Umbilical cord (tissue), 2 donors: ENCODE measurements at places on chromosomes 4 and X. TPM values are rescaled to one million over a fixed set of nuclear protein-coding genes. Genes with fewer than 3 reads are reported as not detected.

DNA sequence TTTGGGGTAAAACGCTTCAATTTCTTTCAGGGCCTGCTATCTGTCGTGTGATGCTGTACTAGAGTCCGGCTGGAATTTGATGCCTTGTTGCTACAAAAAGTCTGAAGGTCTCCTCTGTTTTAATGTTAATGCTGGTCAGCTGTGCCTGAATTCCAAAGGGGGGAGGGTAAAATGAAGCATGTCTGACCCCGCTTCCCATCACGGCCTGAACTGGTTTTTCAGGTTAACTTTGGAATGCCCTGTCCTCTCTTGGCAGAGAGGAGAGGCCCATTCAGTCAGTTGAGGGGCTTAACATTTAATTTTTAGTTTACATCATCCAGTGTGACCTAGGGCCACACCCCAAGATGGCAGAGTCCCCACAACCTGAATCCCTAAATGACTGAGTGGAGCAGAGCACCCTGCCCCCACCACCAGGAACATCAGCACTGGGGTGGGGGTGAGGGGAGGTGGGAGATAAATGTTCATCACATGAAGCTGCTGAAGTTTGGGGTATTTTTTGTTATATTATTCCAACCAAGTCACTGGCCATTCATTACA, 47.9 kb upstream of the GPR78 start:
- DNase-seq = peak; percentile 37

DNA sequence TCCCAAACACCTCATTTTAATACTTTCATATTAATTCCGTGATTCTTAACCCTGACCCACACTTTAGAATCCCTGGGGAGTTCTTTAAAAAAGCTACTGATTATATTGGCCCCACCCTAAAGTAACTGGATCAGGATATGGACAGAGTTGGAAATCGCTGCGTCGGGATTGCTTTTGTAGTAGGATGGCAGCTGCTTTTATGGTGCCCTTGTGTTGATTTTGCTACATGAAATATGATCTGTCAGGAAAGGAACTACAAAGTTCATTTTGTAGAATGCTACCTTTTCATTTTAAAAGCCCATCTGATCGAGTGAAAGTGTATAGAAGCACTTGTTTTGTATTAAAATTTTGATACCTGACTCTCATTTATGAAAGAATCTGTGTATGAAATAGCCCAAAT, 43.6 kb downstream of the TMEM131L start:
- DNase-seq = no peak

Gene TASL
- total RNA-seq = 1.9 TPM

Gene SHROOM4
- 7.0 TPM for total RNA-seq

GRCh38 chr4:234178-234577, 71.1 kb downstream of the ZNF732 start:
- no peak for DNase-seq

DNA sequence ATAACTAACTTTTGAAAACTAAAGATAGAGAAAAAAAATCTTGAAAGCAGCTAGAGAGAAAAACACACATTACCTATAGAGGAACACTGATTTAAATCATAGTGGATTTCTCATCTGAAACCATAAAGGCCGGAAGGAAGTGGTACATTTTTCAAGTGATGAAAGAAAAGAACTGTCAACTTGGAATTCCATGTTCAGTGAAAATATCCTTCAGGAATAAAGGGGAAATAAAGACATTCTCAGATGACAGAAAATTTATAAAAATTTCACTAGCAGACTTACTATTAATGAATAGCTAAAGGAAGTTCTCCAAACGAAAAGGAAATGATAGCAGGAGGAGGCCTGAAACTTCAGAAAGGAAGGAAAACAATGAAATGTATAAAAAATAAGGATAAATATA, 7.6 kb upstream of the JADE3 start:
- DNase-seq = no peak

DNA sequence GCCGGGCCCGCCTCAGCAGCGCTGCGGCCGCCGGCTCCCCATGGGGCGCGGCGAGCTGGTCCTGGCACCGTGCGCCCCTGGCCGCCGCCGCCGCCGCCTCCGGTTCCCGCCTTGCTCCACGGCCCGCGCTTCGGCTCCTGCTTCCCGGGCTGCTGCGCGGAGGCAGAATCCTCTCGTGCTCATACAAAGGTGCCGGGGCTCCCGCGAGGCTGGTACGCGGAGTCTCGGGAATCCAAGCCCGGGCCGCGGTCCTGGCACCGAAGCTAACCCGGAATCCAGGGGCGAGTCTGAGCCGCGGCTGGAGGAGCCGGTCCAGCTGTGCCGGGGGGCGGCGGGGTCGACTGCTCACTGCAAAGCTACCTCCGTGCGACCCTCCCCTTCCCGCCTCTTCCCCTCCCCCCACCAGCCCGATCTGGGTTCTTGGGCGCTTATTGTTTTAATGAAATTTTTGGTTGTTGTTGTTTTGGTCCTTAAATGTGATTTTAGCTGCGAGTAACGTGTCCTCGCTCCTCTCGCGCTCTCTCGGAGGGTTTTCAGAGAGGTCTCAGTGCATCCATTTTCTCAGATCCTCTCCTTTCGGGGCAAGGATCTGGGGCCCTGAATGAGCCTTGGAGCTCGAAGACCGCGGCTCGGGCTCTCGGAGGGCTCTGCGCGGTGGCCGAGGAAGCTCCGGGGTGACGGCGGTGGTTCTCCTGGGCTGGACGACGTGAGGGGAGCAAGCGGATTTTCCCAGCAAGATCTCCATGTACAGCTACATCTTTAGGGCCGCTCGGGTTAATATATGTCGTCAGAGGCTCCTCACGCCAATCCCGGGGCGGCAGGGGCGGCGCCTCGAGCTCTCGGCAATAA, at the start of gene HAND2:
Gene HAND2, minus strand, starts transcription at position 753 of the 849 bp plus-strand sequence. CDS start 940 bp downstream, outside the sequence.
- peak; percentile 96 for DNase-seq

DNA sequence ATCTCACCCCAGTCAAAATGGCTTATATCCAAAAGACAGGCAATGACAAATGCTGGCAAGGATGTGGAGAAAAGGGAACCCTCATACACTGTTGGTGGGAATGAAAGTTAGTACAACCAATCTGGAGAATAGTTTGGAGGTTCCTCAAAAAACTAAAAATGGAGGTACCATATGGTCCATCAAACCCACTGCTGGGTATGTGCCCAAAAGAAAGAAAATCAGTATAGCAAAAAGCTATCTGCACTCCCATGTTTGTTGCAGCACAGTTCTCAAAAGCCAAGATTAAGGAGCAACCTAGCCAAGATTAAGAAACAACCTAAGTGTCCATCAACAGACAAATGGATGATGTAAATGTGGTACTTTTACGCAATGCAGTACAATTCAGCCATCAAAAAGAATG, 70.7 kb downstream of the DCAF12L1 start:
- no peak for DNase-seq

Gene ZCCHC18
- 1.7 TPM for total RNA-seq

DNA sequence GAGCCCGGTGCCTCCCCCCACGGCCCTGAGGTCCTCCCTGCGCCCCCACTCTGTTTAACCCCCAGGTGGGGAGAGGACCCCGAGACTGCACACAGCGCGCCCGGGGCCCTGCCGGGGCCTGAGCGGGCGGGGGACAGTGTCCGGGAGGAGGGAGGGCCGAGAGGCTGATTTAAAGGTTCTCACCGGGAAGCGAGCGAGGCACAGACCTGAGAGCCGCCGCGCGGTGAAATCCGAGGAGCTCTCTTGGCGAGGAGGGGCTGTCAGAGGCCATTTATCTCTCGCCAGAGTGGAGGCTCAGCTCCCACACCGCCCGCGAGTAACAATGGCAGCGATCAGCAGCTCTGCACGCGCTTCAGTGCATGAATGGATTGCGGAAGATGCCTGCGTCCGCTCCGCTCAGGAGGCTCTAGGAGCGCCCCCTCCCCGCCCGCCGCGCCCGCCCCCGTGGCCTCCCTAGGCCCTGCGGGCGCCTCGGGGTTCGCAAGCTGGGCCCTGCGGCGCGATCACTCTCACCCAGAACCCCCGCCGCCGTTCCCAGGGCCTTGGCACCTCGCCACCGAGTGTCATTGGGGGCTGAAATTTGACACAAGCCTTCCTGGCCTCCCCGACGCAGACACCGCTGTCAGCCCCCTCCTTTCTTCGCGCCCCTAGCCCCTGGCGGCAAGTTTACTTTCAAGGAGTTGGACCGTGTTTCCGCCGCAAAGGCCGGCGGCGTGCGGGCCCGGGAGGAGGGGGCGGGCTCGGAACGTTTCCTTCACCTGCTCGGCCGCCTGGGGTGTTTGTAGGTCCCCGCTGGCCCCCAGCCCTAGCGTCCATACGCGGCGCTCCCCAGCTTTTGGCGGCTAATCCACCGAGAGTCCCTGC, 48.7 kb upstream of the BCOR start:
- DNase-seq = no peak

DNA sequence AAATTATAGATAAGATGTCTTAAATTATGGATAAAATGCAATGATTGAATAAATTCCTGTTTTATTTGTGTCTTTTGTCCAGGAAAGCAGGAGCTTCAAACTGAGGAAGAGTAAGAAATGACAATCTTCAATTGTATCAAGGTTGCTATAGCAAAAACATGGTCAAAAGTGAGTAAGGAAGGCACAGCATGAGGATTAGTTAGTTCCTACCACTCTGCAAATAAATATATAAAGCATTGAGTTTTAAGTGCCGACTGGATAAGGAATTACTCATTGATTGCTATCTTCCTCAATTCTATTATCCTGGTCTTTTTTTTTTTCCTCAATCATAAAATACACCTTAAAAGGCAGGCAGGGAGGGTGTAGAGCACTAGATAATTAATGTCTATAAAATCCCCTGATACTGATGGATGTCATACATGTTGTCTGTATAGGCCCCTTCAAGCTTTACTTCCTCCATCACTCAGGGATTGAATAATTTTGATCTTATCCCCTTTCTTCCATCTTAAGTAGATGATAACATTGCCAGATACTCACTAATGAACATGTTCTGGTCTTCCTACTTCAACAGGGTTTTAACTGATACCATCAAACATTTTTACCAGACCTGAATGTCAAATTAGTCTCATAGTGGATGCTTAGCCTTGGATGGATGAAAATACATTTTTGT, 86.6 kb downstream of the MID1 start:
- DNase-seq = no peak

DNA sequence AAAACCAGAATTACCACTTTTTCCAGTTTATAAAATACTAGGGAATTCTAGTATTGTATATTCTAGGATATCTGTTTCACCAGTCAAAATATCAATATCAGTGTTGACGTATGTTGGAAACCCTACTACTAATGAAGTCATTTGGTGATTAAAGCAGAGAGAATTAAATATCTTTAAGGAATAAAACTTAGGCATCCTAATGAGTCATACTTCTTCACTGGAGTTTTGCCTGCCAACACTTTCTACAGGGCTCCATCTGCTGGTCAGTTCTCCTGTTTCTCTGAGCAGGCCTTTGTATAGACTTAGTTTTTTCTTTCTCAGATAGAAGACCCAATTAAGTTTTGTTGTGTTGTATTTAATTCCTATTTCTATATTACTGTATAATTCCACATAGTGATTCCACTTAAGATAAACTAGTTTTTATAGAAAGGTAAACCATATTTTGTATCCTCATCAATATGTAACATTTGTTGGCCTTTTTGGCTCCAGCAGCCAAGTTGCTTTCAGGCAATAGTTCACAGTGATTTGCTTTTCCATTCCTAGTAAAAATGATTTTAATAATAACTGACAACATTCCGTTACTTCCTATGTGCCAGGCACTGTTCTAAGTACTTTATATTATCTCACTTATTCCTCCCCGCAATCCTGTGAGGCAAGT, 3.5 kb downstream of the AP1AR start:
- peak; percentile 91 for DNase-seq

DNA sequence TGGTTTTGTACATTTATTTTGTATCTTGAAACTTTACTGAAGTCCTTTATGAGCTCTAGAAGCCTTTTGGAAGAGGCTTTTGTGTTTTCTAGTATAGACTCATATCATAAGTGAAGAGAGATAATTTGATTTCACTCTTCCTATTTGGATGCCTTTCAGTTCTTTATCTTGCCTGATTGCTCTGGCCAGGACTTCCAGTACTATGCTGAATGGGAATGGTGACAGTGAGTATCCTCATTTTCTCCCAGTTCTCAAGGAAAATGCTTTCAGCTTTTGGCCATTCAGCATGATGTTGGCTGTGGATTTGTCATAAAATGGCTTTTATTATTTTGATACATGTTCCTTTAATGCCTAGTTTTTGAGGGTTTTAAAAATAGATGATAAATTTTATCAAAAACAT, 1061.3 kb downstream of the STPG2 start:
- no peak for DNase-seq

- peak; percentile 67 for DNase-seq
Measured at GRCh38 chr4:19739101-19739651, 512.5 kb upstream of the SLIT2 start.

- DNase-seq = peak; percentile 27
Measured at GRCh38 chr4:91448668-91449330, 855.0 kb upstream of the GRID2 start.

- peak; percentile 42 for DNase-seq
Measured at GRCh38 chrX:46666831-46667230, 92.1 kb downstream of the SLC9A7 start.

DNA sequence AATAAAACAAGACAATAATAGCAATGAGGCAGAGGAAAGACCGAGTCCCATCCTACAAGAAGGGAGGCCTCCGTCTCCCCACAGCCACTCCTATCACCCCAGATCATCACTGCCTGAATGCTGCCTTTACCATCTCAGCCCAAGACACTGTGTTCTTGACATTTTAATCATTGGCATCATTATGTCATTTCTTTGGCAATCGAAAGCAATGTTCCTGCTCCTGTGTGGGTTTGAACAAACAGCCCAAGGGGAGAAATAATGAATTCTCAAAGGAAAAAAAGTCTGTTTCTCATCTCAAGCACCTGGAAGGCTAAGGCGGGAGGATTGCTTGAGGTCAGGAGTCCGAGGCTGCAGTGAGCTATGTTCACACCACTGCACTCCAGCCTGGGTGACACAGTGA, 73.0 kb upstream of the ACSL1 start:
- DNase-seq = no peak

DNA sequence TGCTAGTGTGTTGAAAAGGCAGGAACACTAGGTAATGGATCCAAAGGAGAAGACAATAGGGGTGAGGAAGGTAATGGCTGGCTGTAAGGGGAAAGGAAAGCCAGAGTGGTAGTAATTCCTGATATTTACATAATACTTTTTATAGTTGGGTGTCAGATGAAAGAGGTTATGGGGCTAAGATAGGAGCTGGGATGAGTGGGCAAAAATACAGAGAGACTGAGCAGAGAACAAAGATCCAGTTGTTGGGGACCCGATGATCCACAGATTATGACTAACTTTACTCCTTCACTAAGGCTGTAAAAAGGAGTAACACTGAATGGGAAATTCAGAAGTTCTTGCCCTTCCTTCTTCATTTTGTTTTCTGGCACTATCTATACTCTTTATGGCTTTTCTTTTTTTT, 138.2 kb downstream of the KLHL13 start:
- no peak for DNase-seq

Gene PHEX
- total RNA-seq = 0.24 TPM

Gene UGT2A3
- 0.72 TPM for total RNA-seq

DNA sequence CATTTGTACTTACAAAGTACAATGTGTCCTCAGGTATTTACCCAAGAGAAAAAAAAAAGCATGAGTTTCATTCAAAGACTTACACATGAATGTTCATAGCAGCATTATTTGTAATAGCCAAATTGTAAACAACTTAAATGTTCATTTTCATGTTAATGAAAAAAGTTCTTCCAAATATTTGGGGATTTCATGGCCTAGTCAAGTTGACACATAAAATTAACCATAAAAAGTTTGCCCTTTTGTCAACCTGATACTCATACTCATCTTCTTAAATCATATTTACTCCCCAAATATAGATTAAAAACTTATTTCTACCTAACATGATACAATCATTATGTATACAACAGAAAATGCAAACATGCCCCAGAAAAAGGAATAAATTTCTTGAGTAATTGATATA, 112.5 kb upstream of the EMCN start:
- no peak for DNase-seq

GRCh38 chrX:119617517-119618164, 11.4 kb upstream of the NKRF start:
- no peak for DNase-seq

- peak; percentile 37 for DNase-seq
Measured at GRCh38 chr4:153564630-153565525, 98.7 kb downstream of the TMEM131L start.

Gene PCSK1N
- not detected for total RNA-seq
